ENCODE measurements at places on chromosomes 7 and 10. TPM values are rescaled to one million over a fixed set of nuclear protein-coding genes. Genes with fewer than 3 reads are reported as not detected.

The EFCAB10 gene
- 11.8 TPM for total RNA-seq

The WDFY4 gene
- 1.6 TPM for total RNA-seq

The CTAGE4 gene
- 1.2 TPM for total RNA-seq

The MKX gene
- 3.2 TPM for total RNA-seq

The IL6 gene
- not detected for total RNA-seq

The DYDC2 gene
- 9.9 TPM for total RNA-seq

The IRF5 gene
- 3.9 TPM for total RNA-seq

Measured in diencephalon (tissue), 1 donor.